ENCODE measurements at places on chromosomes 5 and 9.

- no peak for DNase-seq
Observed at GRCh38 chr5:103010168-103010567, 109.8 kb downstream of the GIN1 start.

DNA sequence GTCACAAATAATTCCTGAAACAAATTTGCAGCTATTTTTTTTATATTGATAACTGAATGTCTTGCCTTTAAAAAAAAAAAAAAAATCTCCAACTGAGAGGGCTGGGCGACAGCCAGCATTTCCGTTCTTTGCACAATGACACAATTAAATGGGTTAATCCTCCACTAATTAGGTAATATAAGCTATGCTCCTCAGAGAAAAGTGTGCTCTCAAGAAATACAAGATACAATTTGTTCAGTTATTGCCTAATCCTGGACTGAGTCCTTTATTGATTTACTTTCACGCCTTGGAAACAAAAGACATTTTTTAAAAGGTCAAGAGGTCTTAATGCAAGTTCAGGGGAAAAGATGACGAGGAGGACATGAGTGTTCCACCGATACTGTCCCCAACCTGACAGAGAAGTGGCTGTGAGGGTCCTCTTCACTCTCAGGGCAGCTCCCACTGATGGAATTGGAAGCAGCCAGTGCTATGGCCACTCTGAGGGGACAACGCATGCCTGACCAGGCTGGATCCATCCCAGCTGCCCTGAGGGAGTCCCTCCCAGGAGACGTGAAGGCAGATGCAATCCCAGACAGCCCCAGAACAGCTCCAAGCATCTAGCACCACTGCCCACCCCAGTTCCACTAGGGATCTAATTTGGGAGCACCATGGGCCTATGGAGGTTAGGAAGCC, 220.7 kb downstream of the GNA14 start:
- DNase-seq: no peak

GRCh38 chr9:98142182-98142907, 23.3 kb upstream of the TRIM14 start:
- DNase-seq: no peak

DNA sequence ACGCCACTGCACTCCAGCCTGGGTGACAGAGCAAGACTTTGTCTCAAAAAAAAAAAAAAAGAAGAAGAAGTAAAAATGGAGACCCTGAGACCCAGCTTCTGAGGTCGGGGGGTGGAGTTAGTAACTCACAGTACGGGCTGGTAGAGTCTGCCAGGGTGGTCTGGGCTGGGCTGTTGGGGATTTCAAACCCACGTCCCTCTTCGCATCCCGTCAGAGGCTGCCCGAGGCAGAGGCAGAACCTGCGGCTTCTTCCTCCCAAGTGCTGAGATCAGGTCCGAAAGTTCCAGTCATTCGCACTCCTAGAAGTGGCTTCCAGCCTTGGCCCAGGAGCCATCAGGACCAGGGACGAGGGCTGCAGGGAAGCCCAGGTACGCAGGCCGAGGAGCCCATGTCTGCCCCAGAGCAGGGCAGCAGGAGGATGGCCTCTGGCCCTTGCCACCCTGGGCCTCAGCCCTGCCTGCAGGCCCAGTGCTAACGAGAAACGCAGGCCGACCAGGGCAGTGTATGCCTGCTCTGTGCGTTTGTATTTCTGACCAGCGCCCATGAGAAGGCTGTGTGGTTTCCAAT, 9.9 kb upstream of the SLC2A6 start:
- DNase-seq: no peak

DNA sequence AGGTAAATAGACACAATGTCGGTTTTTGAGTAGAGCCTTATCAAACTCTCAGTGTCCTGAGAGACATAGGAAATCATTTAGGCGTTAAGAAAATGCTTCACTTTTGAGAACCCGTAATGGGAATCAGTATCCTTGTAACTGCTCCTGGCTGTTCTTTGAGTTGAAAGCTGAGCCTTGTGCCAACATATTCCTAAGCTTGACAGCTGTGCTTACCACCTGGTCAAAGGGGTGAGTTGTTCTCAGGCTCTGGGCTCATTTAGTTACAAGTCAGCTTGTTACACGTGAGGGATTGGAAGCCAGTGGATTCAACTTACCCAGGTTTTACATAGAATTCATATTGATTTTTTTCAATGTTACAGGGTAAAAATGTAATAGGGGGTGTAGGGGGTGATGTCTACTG, 145.9 kb downstream of the GABRB2 start:
- no peak for DNase-seq
